Astrocyte (in vitro differentiated cells and primary cell): ENCODE measurements at places on chromosomes 4 and X. TPM values are rescaled to one million over a fixed set of nuclear protein-coding genes. Genes with fewer than 3 reads are reported as not detected.

DNA sequence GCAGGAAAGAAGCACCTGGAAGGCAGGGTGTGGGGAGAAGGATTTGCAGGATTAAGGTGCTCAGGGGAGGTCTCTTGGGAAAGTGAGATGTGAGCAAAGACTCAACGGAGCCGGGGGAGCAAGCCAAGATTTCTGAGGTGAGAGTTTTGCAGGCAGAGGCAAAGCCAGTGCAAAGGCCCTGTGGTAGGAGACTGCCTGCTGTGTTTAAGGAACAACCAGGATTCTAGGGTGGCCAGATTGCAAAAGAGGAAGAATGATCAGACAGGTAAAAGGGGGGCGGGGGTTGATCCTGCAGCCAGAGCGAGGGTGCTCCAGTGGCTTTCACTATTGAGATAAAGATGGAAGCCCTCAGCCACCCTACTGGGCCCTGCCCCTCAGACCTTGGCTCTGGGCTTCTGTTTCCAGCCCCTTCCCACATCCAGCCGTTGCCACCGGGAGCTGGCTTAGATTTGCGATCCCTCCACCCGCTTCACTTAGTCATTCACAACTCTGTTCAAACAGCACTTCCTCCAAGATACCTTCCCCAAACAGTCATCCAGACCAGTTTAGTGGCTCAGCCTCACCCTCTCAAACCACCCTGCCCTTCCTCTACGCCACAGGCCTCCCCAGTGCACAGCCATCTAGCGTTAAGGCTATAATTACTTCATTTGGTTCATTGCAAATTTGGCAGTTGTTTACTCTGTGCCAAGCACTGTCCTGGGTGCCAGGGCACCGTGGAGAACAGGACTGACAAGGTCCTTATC lies 23.3 kb upstream of the BCOR start:
- H3K4me3 ChIP-seq = no peak overlapping the region
- no peaks in the 10 kb centered on the region for H3K27me3 ChIP-seq
- no peak overlapping the region for H3K27ac ChIP-seq
- H3K4me1 ChIP-seq = no peaks in the 10 kb centered on the region
- no peaks in the 10 kb centered on the region for H3K36me3 ChIP-seq

The RAB9B gene
- total RNA-seq = 1.7 and 2.2 TPM in 2 replicates

The FRMPD3 gene
- 2.3 and 2.8 TPM in 2 replicates for total RNA-seq

GRCh38 chrX:97398030-97398551 lies 514.4 kb downstream of the RPA4 start:
- no peaks in the 10 kb centered on the region for H3K36me3 ChIP-seq
- no peaks in the 10 kb centered on the region for H3K27me3 ChIP-seq
- peak; percentile 8 for DNase-seq
- H3K4me3 ChIP-seq = no peak overlapping the region

The USP51 gene
- 1.5 and 2.2 TPM in 2 replicates for total RNA-seq

The P2RY8 gene
- total RNA-seq = not detected in 2 replicates

- H3K27ac ChIP-seq = no peak overlapping the region
- peaks cover 13% of the 10 kb centered on the region for H3K4me1 ChIP-seq
- H3K4me3 ChIP-seq = no peak overlapping the region
Observed at GRCh38 chrX:1389993-1390285, 2.0 kb downstream of the SLC25A6 start.

The CXorf49 gene
- not detected in 2 replicates for total RNA-seq

The SSX2B gene
- total RNA-seq = not detected in 2 replicates

DNA sequence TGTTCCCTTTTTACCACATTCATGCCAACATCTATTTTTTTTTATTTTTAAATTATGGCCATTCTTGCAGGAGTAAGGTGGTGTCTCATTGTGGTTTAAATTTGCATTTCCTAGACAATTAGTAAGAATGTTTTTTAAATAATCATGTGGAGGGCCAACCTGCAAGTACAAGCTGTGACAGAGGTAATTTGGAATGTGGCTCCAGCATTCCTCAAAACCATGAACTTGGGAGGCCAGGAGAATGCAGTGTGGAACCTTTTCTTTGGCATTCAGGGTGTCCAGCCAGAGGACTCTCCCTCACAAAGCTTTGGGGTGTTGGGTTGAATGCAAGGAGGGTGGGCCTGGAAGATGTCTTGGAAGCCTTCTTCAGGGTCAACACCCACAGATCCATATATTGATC lies 7.3 kb upstream of the TMEM185A start:
- peak; percentile 77 for DNase-seq
- H3K4me1 ChIP-seq = peaks cover 3% of the 10 kb centered on the region
- H3K27ac ChIP-seq = no peak overlapping the region
- H3K27me3 ChIP-seq = no peaks in the 10 kb centered on the region
- H3K36me3 ChIP-seq = no peaks in the 10 kb centered on the region
- H3K4me3 ChIP-seq = no peak overlapping the region

DNA sequence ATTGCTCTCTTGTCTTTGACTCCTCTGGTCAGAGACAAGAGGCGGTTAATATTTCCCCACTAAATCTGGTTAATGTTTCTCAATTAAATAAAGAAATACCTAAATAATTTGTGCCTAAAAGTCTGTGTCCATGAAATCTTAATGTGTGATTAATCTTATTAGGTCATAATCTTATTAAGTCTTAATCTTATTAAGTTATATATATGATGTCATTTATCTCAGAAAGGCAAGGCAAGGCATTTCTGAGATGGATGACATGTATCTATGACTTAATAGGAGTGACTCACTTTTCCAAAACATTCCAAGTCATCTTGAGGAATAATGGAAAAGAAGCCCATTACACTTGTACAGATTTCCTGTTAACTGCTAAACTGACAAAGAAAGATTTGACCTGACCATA lies 74.7 kb downstream of the TRAM1L1 start:
- H3K36me3 ChIP-seq = no peaks in the 10 kb centered on the region
- H3K4me3 ChIP-seq = no peak overlapping the region
- no peaks in the 10 kb centered on the region for H3K27me3 ChIP-seq
- no peaks in the 10 kb centered on the region for H3K4me1 ChIP-seq
- H3K27ac ChIP-seq = no peak overlapping the region

- H3K27me3 ChIP-seq = peaks cover 2% of the 10 kb centered on the region
- H3K36me3 ChIP-seq = no peaks in the 10 kb centered on the region
- DNase-seq = no peak
- H3K4me1 ChIP-seq = peaks cover 44% of the 10 kb centered on the region
- H3K4me3 ChIP-seq = peak overlapping the region; percentile 12
Observed at GRCh38 chr4:15233264-15233597, 194.6 kb upstream of the C1QTNF7 start.

DNA sequence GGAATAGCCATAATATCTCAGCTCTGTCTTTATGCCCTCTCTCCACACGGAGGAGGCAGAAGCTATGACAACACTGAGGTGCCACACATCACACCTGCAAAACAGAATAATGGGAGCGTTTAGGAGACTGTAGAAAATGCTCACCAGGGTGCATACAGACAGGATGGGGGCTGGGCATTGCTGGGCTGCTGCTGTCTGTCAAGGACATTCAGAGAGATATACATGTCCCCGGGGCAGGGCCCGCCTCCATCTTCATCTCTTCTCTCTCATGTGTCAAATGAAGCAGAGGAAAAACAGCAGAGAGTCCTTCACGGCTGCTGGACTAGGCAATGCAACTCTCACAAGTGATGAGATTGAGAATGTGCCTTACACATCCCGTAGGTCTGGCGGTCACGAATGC lies 65.3 kb upstream of the DHRSX start:
- H3K4me3 ChIP-seq = no peak overlapping the region
- H3K27me3 ChIP-seq = no peaks in the 10 kb centered on the region
- H3K4me1 ChIP-seq = no peaks in the 10 kb centered on the region
- no peaks in the 10 kb centered on the region for H3K36me3 ChIP-seq
- no peak for DNase-seq

DNA sequence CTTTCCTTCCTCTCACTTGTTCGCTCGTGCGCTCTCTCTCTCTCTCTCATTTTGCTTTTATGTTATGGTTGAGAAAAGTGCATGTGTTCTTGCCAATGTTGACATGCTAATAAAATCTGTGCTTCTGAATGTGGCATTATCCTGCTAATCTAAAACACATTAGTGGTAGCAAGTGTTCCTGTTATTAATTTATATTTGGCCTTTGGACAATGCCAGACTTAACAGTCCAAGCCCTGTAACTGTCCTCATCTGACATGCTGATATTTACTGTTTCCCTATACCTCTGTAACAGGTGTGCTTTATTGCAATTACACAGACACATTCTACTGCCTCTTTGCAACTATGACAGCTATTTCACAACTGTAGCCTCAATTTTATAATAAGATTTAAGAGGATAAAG lies 2.7 kb downstream of the PPARGC1A start:
- H3K36me3 ChIP-seq = no peaks in the 10 kb centered on the region
- peaks cover 2% of the 10 kb centered on the region for H3K27me3 ChIP-seq
- H3K4me1 ChIP-seq = peaks cover 21% of the 10 kb centered on the region
- no peak for DNase-seq
- no peak overlapping the region for H3K27ac ChIP-seq

GRCh38 chr4:190020790-190021717 lies 6.0 kb downstream of the FRG2 start:
- H3K36me3 ChIP-seq = no peaks in the 10 kb centered on the region
- H3K27me3 ChIP-seq = peaks cover 49% of the 10 kb centered on the region
- no peak overlapping the region for H3K27ac ChIP-seq

GRCh38 chr4:74327762-74328161 lies 19.5 kb downstream of the EPGN start:
- peak; percentile 31 for DNase-seq
- no peaks in the 10 kb centered on the region for H3K36me3 ChIP-seq
- H3K4me1 ChIP-seq = no peaks in the 10 kb centered on the region
- H3K27ac ChIP-seq = no peak overlapping the region
- no peak overlapping the region for H3K4me3 ChIP-seq

The NPY5R gene
- not detected in 2 replicates for total RNA-seq
